Left lung (tissue), 14 donors: ENCODE measurements at places on chromosomes 1 and 21. TPM values are rescaled to one million over a fixed set of nuclear protein-coding genes. Genes with fewer than 3 reads are reported as not detected.

GRCh38 chr1:219549215-219549614 is 63.7 kb downstream of the ZC3H11B start:
- no peaks in the 10 kb centered on the region for H3K4me1 ChIP-seq
- no peaks in the 10 kb centered on the region for H3K27me3 ChIP-seq
- H3K27ac ChIP-seq, result no peak overlapping the region
- no peak overlapping the region for H3K4me3 ChIP-seq
- DNase-seq, result no peak
- no peaks in the 10 kb centered on the region for H3K36me3 ChIP-seq

DNA sequence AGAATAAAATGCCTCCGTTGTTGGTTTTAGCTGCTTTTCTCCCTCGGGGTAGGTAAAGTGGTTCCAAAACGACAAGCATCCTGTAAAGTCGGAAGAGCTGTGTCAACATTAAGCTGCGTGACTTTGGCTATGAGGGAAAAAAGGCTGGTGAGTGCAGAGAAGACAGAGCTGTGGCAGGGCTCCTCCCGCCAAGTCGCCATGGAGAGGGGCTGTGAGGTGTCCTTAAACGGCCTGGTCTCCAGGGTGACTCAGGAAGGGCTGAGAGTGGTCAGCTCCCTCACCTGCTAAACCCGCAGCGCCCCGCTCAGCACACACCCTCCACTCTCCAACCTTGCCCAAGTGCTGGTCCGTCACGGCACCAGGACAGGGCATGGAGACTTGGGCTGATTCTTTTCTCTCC is 91.6 kb upstream of the SAMD11 start:
- no peak overlapping the region for H3K27ac ChIP-seq
- no peaks in the 10 kb centered on the region for H3K36me3 ChIP-seq
- no peak for DNase-seq
- no peaks in the 10 kb centered on the region for H3K27me3 ChIP-seq
- no peak overlapping the region for H3K4me3 ChIP-seq

DNA sequence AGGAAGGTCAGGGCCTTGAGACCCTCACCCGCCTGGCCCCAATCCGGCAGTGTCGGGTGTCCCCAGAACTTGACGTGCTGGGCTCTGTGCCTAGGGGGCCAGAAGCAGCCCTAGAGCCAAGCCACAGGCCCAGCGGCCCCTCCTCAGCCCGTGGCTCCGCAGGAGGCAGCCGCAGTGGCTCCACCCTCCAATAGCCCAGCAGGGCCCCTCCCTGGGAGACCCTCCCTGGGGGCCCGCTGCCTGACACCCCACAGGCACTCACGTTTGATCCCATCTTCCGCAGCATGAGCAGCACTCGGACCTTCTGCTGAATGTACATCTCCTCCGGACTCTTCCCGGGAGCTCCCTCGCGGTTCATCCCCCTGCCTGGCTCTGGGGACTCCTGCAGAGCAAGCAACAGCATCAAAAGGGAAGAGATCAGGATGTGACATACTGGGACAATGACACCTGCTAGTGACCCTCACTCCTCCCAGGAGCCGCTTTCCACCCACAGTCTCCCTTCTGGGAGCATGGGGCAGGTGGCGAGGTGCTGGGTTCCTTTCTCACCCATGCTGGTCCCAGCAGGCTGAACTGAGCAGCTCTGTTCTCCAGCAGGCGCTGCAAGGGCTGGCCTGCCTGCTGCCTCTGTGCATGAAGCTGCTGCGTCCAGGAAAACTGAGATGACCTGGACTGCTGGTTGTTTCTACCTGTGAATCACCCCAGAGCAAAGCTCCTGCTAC is 38.2 kb downstream of the CTNNBIP1 start:
- H3K4me3 ChIP-seq, result no peak overlapping the region
- H3K27me3 ChIP-seq, result no peaks in the 10 kb centered on the region
- H3K36me3 ChIP-seq, result peaks cover 39% of the 10 kb centered on the region
- no peak overlapping the region for H3K27ac ChIP-seq
- H3K4me1 ChIP-seq, result no peaks in the 10 kb centered on the region
- no peak for DNase-seq

DNA sequence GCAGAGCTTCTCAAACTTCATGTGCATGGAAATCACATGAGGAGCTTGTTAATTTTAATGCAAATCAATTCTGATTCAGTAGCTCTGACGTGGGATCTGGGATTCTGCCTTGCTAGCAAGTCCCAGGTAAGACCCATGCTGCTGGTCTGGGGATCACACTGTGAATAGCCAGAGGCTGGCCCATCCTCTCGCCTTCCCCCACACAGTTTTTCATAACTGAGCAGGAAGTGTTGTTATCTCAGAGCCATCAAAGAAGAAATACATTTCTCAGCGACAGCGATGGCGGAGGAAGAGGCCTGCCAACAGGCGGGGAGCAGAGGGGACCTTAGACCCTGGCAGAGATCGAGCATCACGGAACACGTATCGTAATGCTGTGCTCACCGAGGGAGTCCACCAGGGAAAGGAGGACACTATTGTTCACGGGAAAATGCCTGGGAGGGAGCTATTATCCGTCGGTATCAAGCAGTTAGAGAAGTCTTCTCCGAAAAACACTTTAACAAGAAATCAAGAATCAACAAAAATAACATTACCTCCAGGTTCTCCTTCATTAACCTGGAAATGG is 268.9 kb upstream of the TMEM51 start:
- H3K4me1 ChIP-seq, result no peaks in the 10 kb centered on the region
- H3K36me3 ChIP-seq, result no peaks in the 10 kb centered on the region
- peaks cover 3% of the 10 kb centered on the region for H3K27me3 ChIP-seq
- H3K4me3 ChIP-seq, result no peak overlapping the region

DNA sequence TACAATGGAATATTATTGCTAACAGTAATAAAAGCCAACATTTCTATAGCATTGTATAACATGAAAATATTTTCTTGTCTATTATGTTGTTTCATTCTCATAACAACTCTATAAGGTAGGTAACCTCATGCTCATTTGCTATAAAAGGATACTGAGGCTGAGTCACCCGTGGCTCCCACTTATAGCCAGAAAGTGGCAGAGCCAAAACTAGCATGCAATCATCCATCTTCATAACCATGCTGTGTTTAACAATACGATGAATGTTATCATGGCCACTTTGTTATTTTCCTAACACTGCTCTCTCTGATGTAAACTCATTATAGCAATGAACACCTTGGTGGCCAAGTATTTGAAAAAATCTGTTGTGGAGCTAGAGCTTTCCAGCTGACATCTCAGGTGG is 80.8 kb upstream of the JUN start:
- no peak for DNase-seq
- H3K4me3 ChIP-seq, result no peak overlapping the region
- no peaks in the 10 kb centered on the region for H3K4me1 ChIP-seq
- no peaks in the 10 kb centered on the region for H3K27me3 ChIP-seq
- H3K36me3 ChIP-seq, result no peaks in the 10 kb centered on the region

DNA sequence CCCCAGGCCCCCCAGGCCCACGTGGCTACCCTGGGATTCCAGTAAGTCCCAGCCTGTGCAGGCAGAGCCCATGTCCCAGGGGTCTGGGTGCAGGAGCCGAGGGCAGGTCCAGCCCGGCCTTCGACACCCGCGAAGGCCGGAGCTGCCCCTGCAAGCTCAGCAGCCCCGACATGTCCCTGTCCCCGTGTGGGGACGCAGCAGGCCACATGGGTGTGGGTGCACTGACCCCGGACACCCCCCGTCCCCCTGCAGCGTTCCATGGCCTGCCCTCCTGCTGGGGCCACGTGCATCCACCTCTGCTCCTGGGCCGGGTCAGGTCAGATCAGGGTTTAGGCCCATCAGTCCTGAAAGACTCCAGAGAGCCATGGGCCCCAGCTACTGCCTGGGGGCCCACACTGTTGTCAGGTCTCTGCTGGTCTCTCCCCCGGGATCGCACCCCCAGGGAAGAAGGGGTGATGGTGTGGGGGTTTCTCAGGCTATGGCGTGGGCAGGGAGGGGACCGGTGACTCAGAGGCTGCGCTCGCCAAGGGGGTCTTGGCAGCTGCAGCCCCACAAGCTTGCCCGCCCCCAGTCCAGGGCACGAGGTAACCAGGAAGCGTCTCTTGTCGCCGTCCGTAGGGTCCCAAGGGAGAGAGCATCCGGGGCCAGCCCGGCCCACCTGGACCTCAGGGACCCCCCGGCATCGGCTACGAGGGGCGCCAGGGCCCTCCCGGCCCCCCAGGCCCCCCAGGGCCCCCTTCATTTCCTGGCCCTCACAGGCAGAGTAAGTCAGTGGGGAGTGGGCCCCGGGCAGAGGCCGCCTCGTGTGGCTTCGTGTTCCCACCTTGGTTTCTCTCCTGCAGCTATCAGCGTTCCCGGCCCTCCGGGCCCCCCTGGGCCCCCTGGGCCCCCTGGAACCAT is 37.5 kb downstream of the SLC19A1 start:
- H3K36me3 ChIP-seq, result peaks cover 8% of the 10 kb centered on the region
- no peaks in the 10 kb centered on the region for H3K4me1 ChIP-seq
- H3K27ac ChIP-seq, result no peak overlapping the region
- H3K27me3 ChIP-seq, result no peaks in the 10 kb centered on the region

GRCh38 chr1:74571891-74572290 is 59.5 kb upstream of the LRRC53 start:
- no peak overlapping the region for H3K4me3 ChIP-seq
- no peaks in the 10 kb centered on the region for H3K4me1 ChIP-seq
- DNase-seq, result no peak
- H3K27me3 ChIP-seq, result no peaks in the 10 kb centered on the region
- no peaks in the 10 kb centered on the region for H3K36me3 ChIP-seq

GRCh38 chr1:240693036-240693435 is 81.1 kb upstream of the GREM2 start:
- no peaks in the 10 kb centered on the region for H3K27me3 ChIP-seq
- H3K4me1 ChIP-seq, result no peaks in the 10 kb centered on the region
- no peak for DNase-seq
- H3K4me3 ChIP-seq, result no peak overlapping the region
- H3K36me3 ChIP-seq, result no peaks in the 10 kb centered on the region

GRCh38 chr1:41515131-41515678 is 30.7 kb upstream of the EDN2 start:
- no peak overlapping the region for H3K27ac ChIP-seq
- peaks cover 19% of the 10 kb centered on the region for H3K4me1 ChIP-seq
- no peak for DNase-seq

DNA sequence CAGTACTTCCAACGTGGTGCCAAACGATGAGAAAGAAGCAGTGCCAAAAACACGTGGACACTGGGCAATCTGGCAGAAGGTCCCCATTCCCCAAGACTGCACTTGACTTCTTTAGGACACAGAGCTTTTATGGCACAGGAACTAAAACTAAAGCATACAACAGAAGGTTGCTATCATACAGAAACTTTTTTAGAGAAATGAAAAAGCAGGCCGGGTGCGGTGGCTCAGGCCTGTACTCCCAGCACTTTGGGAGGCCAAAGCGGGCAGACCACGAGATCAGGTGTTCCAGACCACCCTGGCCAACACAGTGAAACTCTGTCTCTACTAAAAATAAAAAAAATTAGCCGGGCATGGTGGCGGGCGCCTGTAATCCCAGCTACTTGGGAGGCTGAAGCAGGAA is 43.0 kb downstream of the GNB1 start:
- no peaks in the 10 kb centered on the region for H3K27me3 ChIP-seq
- peaks cover 10% of the 10 kb centered on the region for H3K4me1 ChIP-seq
- H3K36me3 ChIP-seq, result peaks cover 10% of the 10 kb centered on the region
- no peak for DNase-seq

GRCh38 chr1:186985889-186986491 is 157.2 kb downstream of the PLA2G4A start:
- H3K27me3 ChIP-seq, result no peaks in the 10 kb centered on the region
- H3K4me1 ChIP-seq, result no peaks in the 10 kb centered on the region
- H3K36me3 ChIP-seq, result no peaks in the 10 kb centered on the region
- no peak for DNase-seq
- no peak overlapping the region for H3K4me3 ChIP-seq

DNA sequence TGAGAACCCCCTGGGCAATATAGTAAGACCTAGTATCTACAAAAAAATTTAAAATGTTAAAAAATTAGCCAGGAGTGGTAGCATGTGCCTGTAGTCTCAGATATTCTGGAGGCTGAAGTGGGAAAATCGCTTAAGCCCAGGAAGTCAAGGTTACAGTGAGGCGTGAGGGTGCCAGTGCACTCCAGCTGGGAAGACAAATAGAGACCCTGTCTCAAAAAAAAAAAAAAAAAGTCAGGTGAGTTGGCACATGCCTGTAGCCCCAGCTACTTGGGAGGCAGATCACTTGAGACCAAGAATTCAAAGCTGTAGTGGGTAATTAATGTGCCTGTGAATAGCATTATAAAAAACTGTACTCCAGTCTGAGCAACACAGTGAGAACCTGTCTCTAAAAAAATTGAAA is 4.6 kb downstream of the BECN2 start:
- peak; percentile 13 for DNase-seq
- no peak overlapping the region for H3K4me3 ChIP-seq
- no peaks in the 10 kb centered on the region for H3K36me3 ChIP-seq
- H3K4me1 ChIP-seq, result no peaks in the 10 kb centered on the region

- H3K27me3 ChIP-seq, result peaks cover 83% of the 10 kb centered on the region
- H3K27ac ChIP-seq, result no peak overlapping the region
- DNase-seq, result peak; percentile 78
- H3K36me3 ChIP-seq, result no peaks in the 10 kb centered on the region
Observed at GRCh38 chr1:904310-904950, 19.3 kb upstream of the SAMD11 start.

DNA sequence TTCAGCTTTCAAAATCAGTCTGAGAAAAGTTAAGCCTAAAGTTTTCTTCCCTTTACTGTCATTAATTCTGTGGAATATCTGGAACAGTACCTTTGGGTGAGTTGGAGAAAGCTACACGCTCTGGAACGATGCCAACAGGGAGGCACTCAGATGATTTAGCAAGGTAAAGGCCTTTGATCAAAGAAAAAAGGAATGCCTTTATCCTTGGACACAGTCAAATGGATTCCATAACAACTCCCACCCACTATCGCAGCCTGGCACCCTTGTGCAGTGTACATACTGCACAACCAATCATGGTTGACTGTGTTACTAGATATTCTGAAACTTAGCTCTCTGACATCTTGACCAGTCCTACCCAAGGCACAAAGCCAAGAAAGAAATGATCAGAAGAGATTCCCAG is 218.7 kb downstream of the PATJ start:
- no peaks in the 10 kb centered on the region for H3K36me3 ChIP-seq
- no peaks in the 10 kb centered on the region for H3K27me3 ChIP-seq
- no peaks in the 10 kb centered on the region for H3K4me1 ChIP-seq
- no peak for DNase-seq
- no peak overlapping the region for H3K4me3 ChIP-seq

GRCh38 chr1:77126307-77126706 is 92.9 kb downstream of the PIGK start:
- no peaks in the 10 kb centered on the region for H3K27me3 ChIP-seq
- H3K27ac ChIP-seq, result no peak overlapping the region
- no peak for DNase-seq

B3GALT2 gene
- 1.9 TPM for total RNA-seq

NSUN4 gene
- total RNA-seq, result 25.8 TPM

ZBTB8A gene
- total RNA-seq, result 9.8 TPM

MPL gene
- total RNA-seq, result 0.24 TPM
